ENCODE measurements at places on chromosomes 7 and 10.

GRCh38 chr10:113045147-113046055 is 95.4 kb downstream of the TCF7L2 start:
- DNase-seq: peak; percentile 72

DNA sequence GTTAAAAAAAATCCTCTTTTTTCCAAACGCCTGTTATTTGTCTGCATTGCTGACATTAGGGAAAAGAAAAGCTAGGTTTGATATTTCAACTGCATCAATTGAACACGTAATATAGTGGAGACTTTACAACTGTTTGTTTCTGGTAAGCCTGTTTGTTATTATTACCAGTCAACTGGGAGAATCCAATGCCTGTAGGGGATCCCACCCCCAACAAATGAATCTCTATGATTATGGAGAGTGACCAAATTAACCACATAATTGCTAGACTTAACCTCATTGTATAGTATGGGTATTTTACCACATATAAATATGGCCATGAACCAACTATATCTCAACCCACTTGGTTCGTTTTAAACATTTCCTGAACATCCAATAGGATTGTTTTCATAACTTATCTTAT is 216.1 kb downstream of the TWIST1 start:
- no peak for DNase-seq

DNA sequence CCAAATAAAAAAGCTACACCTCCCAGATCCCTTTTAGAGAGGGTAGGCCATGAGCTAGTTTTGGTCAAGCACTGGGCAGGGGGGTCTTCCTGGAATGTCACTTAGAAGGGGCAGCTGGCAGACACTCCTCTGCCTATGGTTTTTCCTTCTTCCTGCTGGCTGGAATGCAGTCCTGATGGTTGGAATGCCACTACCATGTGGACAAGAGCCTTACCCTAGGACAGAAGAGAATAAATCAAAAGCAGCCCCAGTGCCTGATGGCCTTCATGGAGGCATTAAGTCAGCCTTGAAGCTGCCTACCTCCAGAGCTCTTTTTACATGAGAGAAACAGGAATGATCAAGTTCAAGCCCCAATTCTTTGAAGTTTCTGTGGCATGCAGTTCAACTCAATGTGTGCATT is 43.5 kb upstream of the SORBS1 start:
- DNase-seq: no peak

- DNase-seq: no peak
Measured at GRCh38 chr10:49162761-49163310, 25.4 kb downstream of the TMEM273 start.

- no peak for DNase-seq
Measured at GRCh38 chr10:34153663-34154382, 661.3 kb downstream of the PARD3 start.

DNA sequence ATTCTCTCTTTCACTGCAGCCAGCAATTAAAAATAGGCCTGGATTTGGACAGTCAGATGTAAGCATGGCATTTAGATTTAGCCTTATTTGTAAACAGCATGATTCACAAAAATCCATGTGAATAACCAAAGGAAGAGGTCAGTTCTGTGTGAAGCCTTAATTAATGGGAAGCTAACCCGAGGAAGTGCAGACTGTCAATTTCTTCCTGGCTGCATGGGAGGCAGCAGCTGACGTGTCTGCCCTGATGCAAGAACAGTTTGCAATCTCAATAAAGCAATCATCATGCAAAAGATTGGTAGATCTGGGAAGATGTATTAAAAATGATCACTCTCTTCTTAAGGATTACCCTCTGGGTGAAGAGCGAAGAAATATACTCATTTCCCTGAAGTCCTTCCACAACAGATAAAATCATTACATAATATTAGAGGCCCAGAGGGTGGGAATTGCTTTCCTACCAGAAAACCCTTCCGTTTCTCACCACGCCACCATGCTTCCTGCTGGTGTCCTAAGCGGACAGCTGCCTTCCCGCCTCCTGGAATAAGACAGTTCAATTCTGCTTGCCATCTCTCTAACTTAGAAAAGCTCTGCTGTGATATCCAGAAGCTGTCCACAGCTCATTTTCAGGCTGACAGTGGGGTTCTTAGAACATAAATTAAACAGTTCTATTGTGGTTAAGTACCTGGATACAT is 526.7 kb upstream of the NRP1 start:
- no peak for DNase-seq

DNA sequence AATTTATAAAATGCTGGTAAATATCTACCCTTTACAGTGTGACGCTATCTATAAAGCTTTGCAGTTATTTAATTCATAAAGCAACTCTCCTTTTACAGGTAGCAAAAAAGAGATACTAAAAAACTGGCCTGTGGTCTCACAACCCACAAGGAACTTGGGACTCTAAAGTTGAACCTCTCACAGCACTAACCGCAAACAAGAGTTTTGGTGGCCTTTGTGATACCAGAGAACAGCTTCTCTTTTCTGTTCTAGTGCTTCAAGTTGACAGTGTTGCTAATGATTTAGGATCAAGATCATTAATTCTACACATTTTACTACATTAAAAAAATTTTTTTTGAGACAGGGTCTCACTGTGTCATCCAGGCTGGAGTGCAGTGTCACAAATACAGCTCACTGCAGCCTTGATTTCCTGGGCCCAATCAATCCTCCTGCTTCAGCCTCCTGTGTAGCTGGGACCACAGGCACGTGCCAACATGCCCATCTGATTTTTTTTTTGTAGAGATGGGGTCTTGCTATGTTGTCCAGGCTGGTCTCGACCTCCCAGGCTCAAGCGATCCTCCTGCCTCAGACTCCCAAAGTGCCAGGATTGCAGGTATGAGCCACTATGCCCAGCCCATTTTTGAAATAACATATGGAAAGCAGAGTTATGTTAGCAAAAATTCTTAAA is 56.0 kb upstream of the ST8SIA6 start:
- DNase-seq: no peak

- no peak for DNase-seq
Measured at GRCh38 chr7:42156291-42156865, 80.6 kb downstream of the GLI3 start.

GRCh38 chr7:1677206-1678080 is 7.4 kb downstream of the ELFN1 start:
- no peak for DNase-seq

- peak; percentile 5 for DNase-seq
Measured at GRCh38 chr10:24814568-24815313, 91.1 kb upstream of the ARHGAP21 start.

- no peak for DNase-seq
Measured at GRCh38 chr10:8534096-8534495, 479.6 kb downstream of the GATA3 start.

All from AG08396 (cell line).